ENCODE measurements at places on chromosomes 4 and X.

DNA sequence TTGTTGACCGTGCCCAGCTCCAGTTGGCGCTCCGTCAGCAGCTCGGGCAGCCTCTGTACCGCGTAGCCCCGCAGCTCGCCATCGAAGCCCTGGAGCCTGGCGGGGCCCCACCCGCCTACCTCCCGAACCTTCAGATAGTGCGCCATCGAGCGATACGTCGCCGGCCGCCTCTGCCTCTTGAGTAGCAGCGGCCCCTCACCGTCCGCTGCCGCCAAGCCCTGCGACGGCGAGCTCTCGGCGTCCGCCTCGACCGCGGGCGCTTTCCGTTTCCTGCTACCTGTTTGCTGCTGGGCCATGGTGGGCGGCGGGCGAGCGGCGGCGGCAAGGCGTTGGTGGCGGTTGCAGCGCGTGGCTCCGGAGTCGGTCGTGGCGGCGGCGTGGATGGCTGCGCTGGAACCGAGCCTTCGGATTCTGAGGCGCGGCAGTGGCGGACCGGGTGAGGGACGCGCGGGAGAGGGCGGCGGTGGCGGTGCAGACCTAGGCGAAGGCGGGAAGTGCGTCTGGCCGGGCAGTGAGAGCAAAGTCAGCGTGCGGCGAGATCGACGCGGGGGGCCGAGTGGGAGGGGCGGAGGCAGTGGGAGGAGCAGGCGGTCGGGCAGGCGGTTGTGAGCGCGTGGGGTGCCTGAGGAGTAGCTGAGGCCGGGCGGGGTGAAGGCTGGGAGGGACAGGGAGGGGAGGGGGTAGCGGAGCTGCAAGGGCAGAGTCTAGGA lies at the start of gene DCAF12L1:
DCAF12L1 (minus strand) TSS at position 502 of the 710 bp plus-strand sequence; CDS start at position 296, 206 bp downstream.
- DNase-seq: no peak

GRCh38 chrX:12721042-12721441 lies 70.2 kb upstream of the PRPS2 start:
- peak; percentile 3 for DNase-seq

GRCh38 chr4:7785017-7785416 lies 154.6 kb downstream of the AFAP1 start:
- no peak for DNase-seq

GRCh38 chrX:40651620-40652223 lies 4.4 kb upstream of the CXorf38 start:
- DNase-seq: peak; percentile 53

DNA sequence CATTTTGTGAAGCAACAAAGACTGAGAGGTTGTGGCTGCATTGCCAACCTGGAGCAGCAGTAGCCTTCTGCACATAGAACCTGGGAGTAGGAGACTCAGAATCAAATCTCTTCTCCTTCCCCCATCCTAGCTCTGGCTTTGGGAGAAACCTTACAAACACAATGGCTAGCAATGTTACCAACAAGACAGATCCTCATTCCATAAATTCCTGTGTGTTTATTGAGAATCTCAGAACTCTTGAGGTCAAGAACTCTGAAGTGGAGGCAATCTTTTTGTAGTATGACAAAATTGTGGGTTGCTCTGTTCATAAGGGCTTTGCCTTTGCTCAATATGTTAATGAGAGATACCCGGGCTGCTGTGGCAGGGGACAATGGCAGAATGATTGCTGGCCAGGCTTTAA lies 406.7 kb upstream of the SPANXN1 start:
- peak; percentile 0 for DNase-seq

Data from renal cortical epithelial cell (primary cell).